Suprapubic skin (tissue), 4 donors: ENCODE measurements at places on chromosomes 5 and 9.

- no peaks in the 10 kb centered on the region for H3K4me1 ChIP-seq
- DNase-seq, result no peak
- H3K27me3 ChIP-seq, result no peaks in the 10 kb centered on the region
- no peaks in the 10 kb centered on the region for H3K36me3 ChIP-seq
Measured at GRCh38 chr5:117776977-117777376, 1202.4 kb upstream of the SEMA6A start.

GRCh38 chr9:16136451-16136850 is 583.6 kb downstream of the CCDC171 start:
- no peak overlapping the region for H3K4me3 ChIP-seq
- no peak overlapping the region for H3K27ac ChIP-seq
- peaks cover 3% of the 10 kb centered on the region for H3K27me3 ChIP-seq
- no peaks in the 10 kb centered on the region for H3K36me3 ChIP-seq

- H3K27me3 ChIP-seq, result no peaks in the 10 kb centered on the region
- no peak for DNase-seq
- H3K36me3 ChIP-seq, result no peaks in the 10 kb centered on the region
- peaks cover 2% of the 10 kb centered on the region for H3K4me1 ChIP-seq
Measured at GRCh38 chr5:43215073-43215631, 23.1 kb downstream of the NIM1K start.

DNA sequence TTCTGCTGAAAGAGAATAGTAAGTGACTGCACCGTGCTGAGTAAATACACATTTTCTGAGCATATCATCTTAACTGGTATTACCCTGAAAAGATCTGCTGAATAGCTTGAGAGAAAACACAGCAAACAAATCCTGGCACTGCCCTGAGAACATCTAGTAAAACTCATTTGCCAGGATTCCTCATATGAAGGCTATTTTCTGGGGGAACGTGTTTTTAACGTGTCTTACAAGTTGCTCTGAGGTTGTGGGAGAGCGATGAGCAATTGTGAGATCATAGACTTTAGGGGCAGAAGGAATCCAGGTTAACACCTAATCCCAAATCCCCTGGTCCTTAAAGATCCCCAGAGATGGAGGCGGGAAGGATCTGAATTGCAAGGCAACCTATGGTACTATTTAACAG is 331.9 kb upstream of the RFX3 start:
- no peaks in the 10 kb centered on the region for H3K4me1 ChIP-seq
- H3K36me3 ChIP-seq, result no peaks in the 10 kb centered on the region
- no peak for DNase-seq
- no peak overlapping the region for H3K27ac ChIP-seq
- H3K4me3 ChIP-seq, result no peak overlapping the region

DNA sequence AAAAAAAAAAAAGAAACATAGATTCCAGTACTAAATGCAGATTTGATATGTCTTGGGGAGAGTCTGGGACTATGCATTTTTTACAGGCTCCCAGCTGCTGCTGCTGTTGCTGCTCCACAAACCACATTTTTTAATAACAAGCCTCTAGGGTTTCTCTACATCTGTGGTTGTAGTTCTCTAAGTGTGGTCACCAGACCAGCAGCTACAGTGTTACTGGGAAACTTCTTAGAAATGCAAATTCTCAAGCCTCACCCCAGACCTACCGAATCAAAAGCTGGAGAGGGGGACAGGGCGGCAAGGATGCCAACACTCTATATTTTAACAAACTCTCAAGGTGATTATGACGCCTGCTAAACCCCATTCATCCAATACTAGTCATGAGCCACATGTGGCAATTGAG is 293.4 kb upstream of the PTGER4 start:
- no peak overlapping the region for H3K4me3 ChIP-seq
- H3K36me3 ChIP-seq, result no peaks in the 10 kb centered on the region
- H3K4me1 ChIP-seq, result peaks cover 1% of the 10 kb centered on the region
- H3K27me3 ChIP-seq, result no peaks in the 10 kb centered on the region

- H3K4me1 ChIP-seq, result no peaks in the 10 kb centered on the region
- H3K4me3 ChIP-seq, result no peak overlapping the region
- DNase-seq, result no peak
Measured at GRCh38 chr9:13629067-13629466, 349.6 kb upstream of the MPDZ start.

GRCh38 chr9:15271403-15271802 is 35.6 kb downstream of the TTC39B start:
- DNase-seq, result no peak
- H3K27me3 ChIP-seq, result no peaks in the 10 kb centered on the region
- no peak overlapping the region for H3K4me3 ChIP-seq
- no peak overlapping the region for H3K27ac ChIP-seq

DNA sequence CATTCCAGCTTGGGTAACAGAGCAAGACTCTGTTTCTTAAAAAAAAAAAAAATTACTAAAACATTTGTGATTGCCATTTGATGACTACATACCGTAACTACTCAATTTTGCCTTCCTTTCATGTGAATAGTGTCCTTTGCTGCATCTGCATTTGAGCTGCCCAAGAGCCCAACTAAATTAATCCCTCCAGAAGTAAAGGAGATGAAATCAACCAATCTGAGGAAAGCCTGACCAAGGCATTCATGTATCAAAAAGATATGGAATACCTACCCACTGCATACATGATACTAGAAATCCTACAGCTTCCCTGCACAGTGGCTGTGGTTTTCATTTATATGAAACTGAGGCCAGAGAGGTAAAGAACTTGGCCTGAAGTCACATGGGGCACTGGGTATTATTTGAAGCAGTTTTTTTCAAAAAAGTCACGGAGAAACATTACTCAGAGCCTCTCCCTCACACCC is 177.5 kb downstream of the AOPEP start:
- no peak overlapping the region for H3K27ac ChIP-seq
- no peak overlapping the region for H3K4me3 ChIP-seq
- H3K27me3 ChIP-seq, result no peaks in the 10 kb centered on the region
- DNase-seq, result no peak
- peaks cover 40% of the 10 kb centered on the region for H3K4me1 ChIP-seq

- H3K27ac ChIP-seq, result no peak overlapping the region
- H3K4me1 ChIP-seq, result no peaks in the 10 kb centered on the region
- no peaks in the 10 kb centered on the region for H3K27me3 ChIP-seq
- no peaks in the 10 kb centered on the region for H3K36me3 ChIP-seq
- no peak for DNase-seq
Measured at GRCh38 chr5:143515829-143516228, 112.3 kb upstream of the NR3C1 start.

DNA sequence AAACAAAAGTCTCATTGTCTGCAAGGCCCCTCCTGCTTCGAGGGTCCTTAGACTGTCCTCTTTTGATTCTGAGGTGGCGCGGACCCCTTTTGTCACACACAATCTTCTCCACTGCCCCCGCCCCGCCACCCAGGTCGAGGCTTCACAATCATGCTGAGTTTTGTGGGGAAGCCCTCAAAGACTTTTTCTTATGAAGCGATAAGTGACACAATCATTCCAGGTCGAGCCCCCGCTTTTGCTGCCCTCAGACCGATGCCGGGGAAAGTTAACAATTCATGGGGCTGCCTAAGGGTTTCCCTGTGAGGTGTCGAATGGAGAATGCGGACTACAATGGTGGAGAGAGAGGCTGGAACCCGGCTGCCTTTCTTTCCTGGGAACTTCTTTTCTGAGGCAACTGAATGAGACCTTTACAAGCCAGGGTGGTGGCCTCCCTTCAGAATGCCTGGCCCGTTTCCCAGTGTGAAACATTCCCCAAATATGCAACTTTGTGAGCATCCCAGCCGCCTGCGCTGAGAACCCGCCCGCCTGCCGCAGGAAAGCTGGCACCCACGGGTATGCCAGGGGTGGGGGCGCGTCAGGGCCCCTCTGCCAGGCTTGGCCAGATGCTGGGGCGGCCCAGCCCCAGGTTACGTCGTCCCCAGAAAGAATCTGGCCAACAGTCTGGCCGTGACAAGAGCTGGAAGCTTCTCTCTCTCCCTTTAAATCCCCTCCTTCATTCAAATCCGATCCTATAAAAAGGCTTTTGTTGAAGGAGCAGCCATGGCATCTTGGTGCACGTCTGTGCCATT is 71.9 kb downstream of the MAP1B start:
- H3K36me3 ChIP-seq, result peaks cover 6% of the 10 kb centered on the region
- no peaks in the 10 kb centered on the region for H3K27me3 ChIP-seq
- H3K27ac ChIP-seq, result peak overlapping the region; percentile 71
- peak; percentile 83 for DNase-seq
- peaks cover 17% of the 10 kb centered on the region for H3K4me1 ChIP-seq

GRCh38 chr5:35826056-35826455 is 30.6 kb upstream of the IL7R start:
- H3K27ac ChIP-seq, result no peak overlapping the region
- H3K36me3 ChIP-seq, result no peaks in the 10 kb centered on the region
- H3K4me3 ChIP-seq, result no peak overlapping the region
- DNase-seq, result no peak
- no peaks in the 10 kb centered on the region for H3K27me3 ChIP-seq
- H3K4me1 ChIP-seq, result no peaks in the 10 kb centered on the region

DNA sequence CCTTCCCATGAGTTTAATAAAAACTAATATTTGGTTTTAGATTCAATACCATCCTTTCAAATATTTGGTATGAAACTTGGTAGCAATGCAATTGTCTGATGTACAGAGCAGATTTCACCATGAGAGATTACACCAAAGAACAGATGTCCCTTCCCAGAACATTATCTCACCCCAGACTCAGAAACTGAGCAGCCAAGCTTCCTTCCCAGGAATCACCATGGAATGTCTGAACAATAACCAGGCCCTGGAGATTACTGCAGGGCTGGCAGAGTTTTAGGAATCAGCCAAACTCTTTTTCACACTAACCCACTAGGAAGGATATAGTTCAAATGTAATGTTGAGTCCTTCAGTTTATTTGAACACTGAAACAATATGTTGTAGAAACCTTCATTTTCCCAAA is 23.9 kb downstream of the CLTA start:
- no peak overlapping the region for H3K27ac ChIP-seq
- H3K36me3 ChIP-seq, result peaks cover 77% of the 10 kb centered on the region
- H3K4me3 ChIP-seq, result no peak overlapping the region
- no peaks in the 10 kb centered on the region for H3K27me3 ChIP-seq

GRCh38 chr9:20212806-20213205 is 409.5 kb downstream of the MLLT3 start:
- no peaks in the 10 kb centered on the region for H3K36me3 ChIP-seq
- no peak overlapping the region for H3K4me3 ChIP-seq
- no peaks in the 10 kb centered on the region for H3K27me3 ChIP-seq
- H3K4me1 ChIP-seq, result no peaks in the 10 kb centered on the region
- no peak for DNase-seq

DNA sequence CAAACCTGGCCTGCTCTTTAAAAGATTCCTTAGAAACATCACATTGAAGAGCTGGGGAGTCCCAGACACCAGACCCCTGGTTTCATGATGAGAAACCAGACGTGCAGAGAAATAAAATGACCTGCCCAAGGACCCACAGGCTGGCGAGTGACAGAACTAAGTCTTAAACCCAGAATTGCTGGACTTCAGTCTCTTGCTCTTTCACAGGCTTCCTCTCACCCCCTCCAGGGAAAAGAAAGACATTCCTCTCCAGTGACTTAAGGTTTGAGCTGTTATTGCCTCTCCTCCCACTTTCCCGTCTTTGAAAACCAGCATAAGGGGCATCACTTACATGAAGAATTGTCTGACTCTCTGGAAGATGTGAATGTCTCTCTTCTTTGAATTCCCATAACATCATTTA is 535.2 kb downstream of the IRX1 start:
- H3K4me1 ChIP-seq, result no peaks in the 10 kb centered on the region
- no peak overlapping the region for H3K27ac ChIP-seq

- no peak for DNase-seq
- H3K4me3 ChIP-seq, result no peak overlapping the region
- no peaks in the 10 kb centered on the region for H3K27me3 ChIP-seq
- no peak overlapping the region for H3K27ac ChIP-seq
Measured at GRCh38 chr9:89515416-89515815, 17.5 kb upstream of the SEMA4D start.

GRCh38 chr5:10756549-10756948 is 4.5 kb downstream of the DAP start:
- H3K27me3 ChIP-seq, result no peaks in the 10 kb centered on the region
- no peak overlapping the region for H3K27ac ChIP-seq
- H3K4me1 ChIP-seq, result peaks cover 40% of the 10 kb centered on the region
- DNase-seq, result no peak
- H3K36me3 ChIP-seq, result peaks cover 21% of the 10 kb centered on the region
- H3K4me3 ChIP-seq, result no peak overlapping the region

GRCh38 chr9:101791938-101792337 is 53.5 kb upstream of the GRIN3A start:
- H3K27me3 ChIP-seq, result no peaks in the 10 kb centered on the region
- no peaks in the 10 kb centered on the region for H3K36me3 ChIP-seq
- H3K4me3 ChIP-seq, result no peak overlapping the region

- no peaks in the 10 kb centered on the region for H3K4me1 ChIP-seq
- no peak overlapping the region for H3K4me3 ChIP-seq
- no peaks in the 10 kb centered on the region for H3K27me3 ChIP-seq
- no peak overlapping the region for H3K27ac ChIP-seq
- no peak for DNase-seq
- H3K36me3 ChIP-seq, result peaks cover 40% of the 10 kb centered on the region
Measured at GRCh38 chr9:120464176-120464886, 115.6 kb downstream of the CDK5RAP2 start.

- peaks cover 41% of the 10 kb centered on the region for H3K4me1 ChIP-seq
- peaks cover 10% of the 10 kb centered on the region for H3K27me3 ChIP-seq
- no peak overlapping the region for H3K4me3 ChIP-seq
- peak overlapping the region; percentile 56 for H3K27ac ChIP-seq
Measured at GRCh38 chr5:178108966-178109365, 4.4 kb upstream of the N4BP3 start.

DNA sequence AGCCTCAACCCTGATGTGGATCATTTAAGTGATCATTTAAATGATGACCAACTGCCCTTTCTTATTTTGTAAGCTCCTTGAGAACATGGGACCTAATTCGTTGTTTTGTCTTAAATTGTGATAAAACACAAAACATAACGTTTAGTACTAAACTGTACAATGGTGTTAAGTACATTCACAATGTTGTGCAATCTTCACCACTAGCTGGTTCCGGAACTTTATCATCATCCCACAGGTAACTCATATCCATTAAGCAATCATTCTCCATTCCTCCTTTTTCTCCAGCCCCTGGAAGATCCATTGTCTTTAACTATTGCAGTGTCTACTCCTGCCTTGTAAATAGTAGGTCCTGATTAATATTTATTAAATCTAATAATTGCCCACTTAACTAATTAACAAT is 460.5 kb upstream of the BRINP1 start:
- no peaks in the 10 kb centered on the region for H3K27me3 ChIP-seq
- H3K4me1 ChIP-seq, result no peaks in the 10 kb centered on the region
- no peak overlapping the region for H3K4me3 ChIP-seq
- no peaks in the 10 kb centered on the region for H3K36me3 ChIP-seq

- H3K4me1 ChIP-seq, result no peaks in the 10 kb centered on the region
- DNase-seq, result no peak
- no peak overlapping the region for H3K4me3 ChIP-seq
- no peak overlapping the region for H3K27ac ChIP-seq
- H3K36me3 ChIP-seq, result no peaks in the 10 kb centered on the region
- H3K27me3 ChIP-seq, result no peaks in the 10 kb centered on the region
Measured at GRCh38 chr5:10202089-10202910, 47.4 kb downstream of the ATPSCKMT start.

- H3K27me3 ChIP-seq, result no peaks in the 10 kb centered on the region
- H3K4me1 ChIP-seq, result no peaks in the 10 kb centered on the region
- no peak overlapping the region for H3K27ac ChIP-seq
- no peak overlapping the region for H3K4me3 ChIP-seq
- no peak for DNase-seq
Measured at GRCh38 chr5:45399041-45399440, 297.1 kb downstream of the HCN1 start.

- peak; percentile 79 for DNase-seq
- H3K4me1 ChIP-seq, result peaks cover 85% of the 10 kb centered on the region
- H3K27ac ChIP-seq, result peak overlapping the region; percentile 91
- no peaks in the 10 kb centered on the region for H3K27me3 ChIP-seq
Measured at GRCh38 chr5:132260714-132261551, 3.4 kb downstream of the PDLIM4 start.

- H3K36me3 ChIP-seq, result no peaks in the 10 kb centered on the region
- H3K27me3 ChIP-seq, result no peaks in the 10 kb centered on the region
- no peak overlapping the region for H3K27ac ChIP-seq
- DNase-seq, result no peak
Measured at GRCh38 chr5:89676634-89677033, 732.9 kb downstream of the CETN3 start.
